ENCODE measurements at places on chromosomes 6 and 20. TPM values are rescaled to one million over a fixed set of nuclear protein-coding genes. Genes with fewer than 3 reads are reported as not detected.

The TMEM74B gene
- total RNA-seq: not detected

The C6orf52 gene
- not detected for total RNA-seq

The PHACTR3 gene
- not detected for total RNA-seq

The FNDC1 gene
- 0.11 TPM for total RNA-seq

The TCF21 gene
- total RNA-seq: 0.32 TPM

The CYP24A1 gene
- total RNA-seq: not detected

DNA sequence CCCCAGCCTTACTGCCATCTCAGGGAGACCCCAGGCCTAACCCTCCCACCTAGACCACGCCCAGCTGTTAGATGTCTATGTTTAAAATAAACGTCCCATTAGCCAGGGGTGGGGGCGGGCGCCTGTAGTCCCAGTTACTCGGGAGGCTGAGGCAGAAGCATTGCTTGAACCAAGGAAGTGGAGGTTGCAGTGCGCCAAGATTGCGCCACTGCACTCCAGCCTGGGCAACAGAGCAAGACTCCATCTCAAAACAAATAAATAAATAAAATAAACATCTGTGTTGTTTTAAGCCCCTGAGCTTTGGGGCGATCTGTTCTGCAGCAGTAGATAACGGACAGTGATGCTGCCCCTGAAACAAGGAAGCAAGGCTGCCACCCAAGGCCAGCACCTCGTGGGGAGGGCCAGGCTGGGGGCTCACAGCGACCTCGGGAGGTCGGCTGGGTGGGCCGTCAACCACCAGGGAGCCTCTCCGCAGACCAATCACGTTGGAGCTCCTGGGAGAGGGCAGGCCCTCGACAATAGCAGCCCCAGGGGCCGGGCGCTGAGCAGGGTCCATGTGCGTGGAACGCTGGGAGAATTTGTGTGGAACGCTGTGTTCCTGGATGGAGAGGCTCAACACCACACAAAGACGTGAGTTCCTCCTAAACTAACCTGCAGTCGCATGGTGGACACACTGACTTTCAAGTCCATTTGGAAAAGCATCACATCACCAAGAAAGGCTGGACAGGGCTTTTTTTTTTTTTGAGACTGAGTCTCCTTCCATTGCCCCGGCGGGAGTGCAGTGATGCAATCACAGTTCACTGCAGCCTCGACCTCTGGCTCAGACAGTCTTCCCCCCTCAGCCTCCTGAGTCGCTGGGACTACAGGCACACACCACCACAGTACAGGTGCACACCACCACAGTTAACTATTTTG, 1.0 kb upstream of the HELZ2 start:
- peaks cover 6% of the 10 kb centered on the region for H3K36me3 ChIP-seq
- peak overlapping the region; percentile 92 for H3K4me3 ChIP-seq
- no peak for DNase-seq
- no peaks in the 10 kb centered on the region for H3K27me3 ChIP-seq

The TCP11 gene
- 0.43 TPM for total RNA-seq

Measured in ascending aorta (tissue), 2 donors.